ENCODE measurements at places on chromosomes 2 and 18.
A peak's percentile ranks its signal among the peaks of the same experiment; 100 is the strongest.

- no peak for DNase-seq
Measured at GRCh38 chr2:133077269-133077822, 407.3 kb upstream of the LYPD1 start.

GRCh38 chr2:43041173-43041591 is 185.2 kb downstream of the ZFP36L2 start:
- DNase-seq, result no peak

GRCh38 chr18:76725445-76725844 is 96.9 kb upstream of the ZNF236 start:
- DNase-seq, result no peak

- no peak for DNase-seq
Measured at GRCh38 chr18:50847192-50847591, 27.4 kb upstream of the MRO start.

DNA sequence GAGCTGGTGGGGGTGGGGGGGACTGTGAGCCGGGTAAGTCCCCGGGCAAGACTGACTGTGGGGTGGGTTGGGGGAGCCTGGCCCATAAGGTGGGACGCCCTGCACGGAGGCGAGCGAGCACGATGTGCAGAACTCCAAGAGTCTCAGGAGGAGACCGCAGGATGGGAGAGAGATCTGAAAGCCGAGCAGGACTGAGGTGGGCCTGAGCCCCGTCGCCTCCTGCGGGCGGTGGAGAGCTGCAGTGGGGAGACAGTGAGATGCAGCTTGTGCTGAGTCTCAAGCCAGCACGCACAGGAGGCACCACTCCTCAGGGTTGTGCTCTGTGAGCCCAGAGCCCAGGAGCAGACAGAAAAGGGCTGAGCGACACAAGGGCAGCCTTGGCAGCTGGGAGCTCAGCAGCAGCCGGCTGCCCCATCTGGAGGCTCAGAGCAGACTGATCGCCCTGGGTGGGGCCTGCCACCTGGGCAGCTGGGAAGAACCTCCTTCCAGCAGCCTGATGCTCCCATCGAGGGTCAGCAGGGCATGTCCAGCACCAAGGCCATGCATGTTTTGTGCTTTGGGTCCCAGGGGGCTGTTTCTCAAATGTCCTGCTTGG is 15.9 kb downstream of the ARHGEF4 start:
- DNase-seq, result peak; percentile 13

- DNase-seq, result no peak
Measured at GRCh38 chr2:29744976-29745375, 176.4 kb downstream of the ALK start.

DNA sequence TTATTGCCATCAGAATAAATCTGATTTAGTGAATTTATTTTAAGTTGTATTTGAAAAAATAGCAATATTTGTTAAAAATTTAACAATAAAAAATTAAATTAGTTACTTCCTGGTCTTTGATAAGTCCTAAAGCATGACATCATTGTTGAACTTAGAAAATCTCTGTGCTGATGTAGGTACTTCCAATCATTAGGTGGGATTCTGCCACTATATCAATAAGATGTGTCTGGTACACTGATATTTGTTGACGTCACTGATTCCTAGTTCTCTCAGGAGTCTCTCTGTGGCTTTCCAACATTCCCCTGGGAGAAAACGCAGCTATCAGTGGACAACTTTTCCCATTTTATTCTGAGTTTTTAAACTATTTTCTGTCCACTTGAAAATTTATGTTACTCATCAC is 143.5 kb downstream of the GALNT13 start:
- no peak for DNase-seq

DNA sequence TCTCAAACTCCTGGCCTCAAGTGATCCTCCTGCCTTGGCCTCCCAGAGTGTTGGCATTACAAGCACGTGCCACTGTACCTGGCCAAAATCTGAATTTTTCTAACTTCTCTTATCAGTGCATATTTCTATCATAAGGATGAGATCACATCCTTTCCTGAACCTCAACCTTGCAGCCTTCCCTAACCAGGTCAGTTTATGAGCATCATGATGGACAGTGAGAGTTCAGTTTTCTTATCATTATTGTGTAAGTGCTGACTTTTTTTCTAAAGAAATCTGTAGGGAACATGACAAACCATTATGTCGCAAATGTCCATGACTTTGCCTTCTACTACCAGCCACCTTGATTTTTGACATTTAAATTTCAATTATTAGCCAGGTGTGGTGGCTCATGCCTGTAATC is 31.5 kb downstream of the MRPL33 start:
- no peak for DNase-seq

- peak; percentile 7 for DNase-seq
Measured at GRCh38 chr2:17583166-17583565, 42.7 kb downstream of the VSNL1 start.

GRCh38 chr2:11373096-11373495 is 28.7 kb upstream of the ROCK2 start:
- no peak for DNase-seq

DNA sequence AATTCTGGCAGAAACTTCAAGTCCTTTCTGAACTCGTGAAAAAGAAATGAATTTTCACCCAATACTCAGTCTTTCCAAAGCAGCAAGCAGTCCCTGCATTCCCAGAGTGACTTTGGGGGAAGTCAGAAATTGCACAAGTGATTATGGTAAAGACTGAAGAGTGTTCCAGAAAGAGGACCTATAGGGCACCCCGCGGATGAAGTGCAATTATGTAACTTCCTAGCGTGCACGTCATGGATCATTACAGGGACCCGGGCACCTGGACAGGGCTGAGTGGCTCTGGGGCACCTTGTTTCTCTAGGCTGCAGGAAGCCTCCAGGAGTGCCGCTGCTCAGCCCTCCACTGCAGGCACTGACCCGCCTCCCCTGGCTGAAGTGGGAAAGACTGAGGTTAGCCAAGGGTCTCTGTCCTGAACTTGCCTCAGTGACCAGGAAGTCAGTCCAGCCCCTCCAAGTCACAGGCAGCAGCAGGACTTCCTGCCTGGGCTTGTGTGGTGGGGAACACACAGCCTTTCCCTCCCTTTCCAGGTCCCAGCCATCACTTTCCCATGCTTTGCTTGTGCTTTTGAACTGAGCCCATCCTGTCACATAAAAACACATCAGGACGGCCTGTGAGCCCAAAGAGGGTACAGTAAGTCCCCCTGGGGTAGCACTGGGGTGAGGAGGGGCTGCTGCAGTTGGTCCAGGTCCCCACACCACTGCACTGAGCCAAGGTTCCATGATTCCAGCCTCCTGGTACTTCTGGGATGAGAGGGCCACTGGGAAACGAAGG is 19.8 kb downstream of the TMEM185B start:
- no peak for DNase-seq

DNA sequence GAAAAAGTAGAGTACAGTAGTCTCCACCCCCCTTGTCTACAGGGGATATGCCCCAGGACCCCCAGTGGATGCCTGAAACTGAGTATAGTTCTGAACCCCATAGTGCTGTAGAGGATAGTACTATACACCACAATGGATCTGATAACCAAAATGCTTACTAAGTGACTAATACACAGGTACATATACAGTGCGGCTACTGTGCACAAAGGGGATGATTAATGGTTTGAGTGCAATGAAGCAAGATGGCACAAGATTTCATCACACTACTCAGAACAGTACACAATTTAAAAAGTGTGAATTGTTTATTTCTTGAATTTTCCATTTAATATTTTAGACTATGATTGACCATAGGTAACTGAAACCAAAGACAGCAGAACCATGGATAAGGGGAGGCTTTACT is 446.9 kb upstream of the NRP2 start:
- DNase-seq, result no peak

GRCh38 chr2:202060218-202060617 is 12.8 kb upstream of the KIAA2012 start:
- no peak for DNase-seq

- DNase-seq, result no peak
Measured at GRCh38 chr2:149087751-149088150, 49.3 kb downstream of the LYPD6B start.

DNA sequence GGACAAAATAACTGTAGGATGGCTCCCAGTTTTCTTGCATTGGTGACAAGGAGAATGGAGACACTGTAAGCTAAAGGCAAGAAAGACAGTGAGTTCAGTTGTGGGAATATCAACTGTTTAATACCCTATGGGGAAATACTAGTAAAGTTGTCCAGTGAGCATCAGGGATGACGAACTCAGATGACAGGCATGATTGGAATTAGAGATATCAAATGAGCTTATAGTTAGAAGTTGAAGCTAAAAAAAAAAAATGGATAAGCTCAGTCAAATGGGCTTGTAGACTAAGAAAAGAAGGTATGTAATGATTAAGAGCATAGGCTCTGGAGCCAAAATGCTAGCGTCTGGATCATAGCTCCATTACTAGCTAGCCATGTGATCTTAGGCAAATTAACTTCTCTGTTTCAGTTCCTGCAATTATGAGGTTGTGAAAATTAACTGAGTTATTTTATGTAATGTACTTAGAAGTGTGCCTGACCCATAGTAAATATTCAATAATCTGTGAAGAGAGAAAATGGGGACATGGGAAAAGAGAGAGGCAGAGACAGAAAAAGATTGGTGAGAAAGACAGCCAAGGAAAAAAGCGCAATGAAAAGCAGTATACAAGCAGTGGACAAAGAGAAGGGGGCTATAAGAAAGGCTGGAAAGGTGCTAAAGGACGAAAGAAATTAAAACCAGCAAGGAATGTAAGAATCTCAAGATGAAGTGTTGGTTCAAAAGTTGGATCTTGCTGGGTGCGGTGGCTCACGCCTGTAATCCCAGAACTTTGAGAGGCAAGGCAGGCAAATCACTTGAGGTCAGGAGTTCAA is 95.7 kb upstream of the SLC39A10 start:
- DNase-seq, result no peak

DNA sequence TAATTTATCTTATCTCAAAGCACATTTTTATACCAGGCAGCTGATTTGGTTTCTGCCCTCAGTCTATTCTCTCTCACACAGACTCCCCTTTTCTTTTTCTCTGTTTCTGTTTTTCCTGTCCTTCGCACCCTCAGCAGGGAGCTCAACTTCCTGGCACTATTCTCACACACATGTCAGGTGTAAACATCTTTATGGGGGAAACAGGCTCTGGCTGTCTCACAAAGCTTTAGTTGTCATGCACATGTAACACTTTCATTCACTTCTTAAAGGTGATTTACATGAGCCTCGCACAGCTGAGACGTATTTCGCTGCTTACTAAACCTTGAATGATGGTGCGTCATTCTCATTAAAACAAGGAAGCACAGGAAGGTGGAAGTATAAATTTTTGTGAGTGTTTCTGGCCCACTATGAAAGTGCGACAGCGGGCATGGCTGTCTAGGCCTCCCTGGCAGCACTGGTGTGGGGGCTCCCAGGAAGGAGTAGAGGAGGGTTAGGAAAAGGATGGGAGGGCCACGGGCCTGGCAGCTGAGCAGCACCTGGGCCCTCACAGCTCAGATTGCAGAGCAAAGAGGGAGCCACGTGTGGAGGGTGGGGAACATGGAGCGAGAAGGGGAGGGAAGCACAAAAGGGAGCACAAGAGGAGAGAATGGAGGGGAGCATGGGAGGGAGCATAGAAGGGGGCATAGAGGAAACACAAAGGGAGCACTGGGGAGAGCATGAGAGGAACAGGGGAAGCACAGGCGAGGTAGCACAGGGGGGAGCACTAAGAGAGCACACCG is 46.2 kb upstream of the SNTG2 start:
- no peak for DNase-seq

- no peak for DNase-seq
Measured at GRCh38 chr2:68423966-68424650, 43.0 kb downstream of the FBXO48 start.

GRCh38 chr2:204971206-204971907 is 426.1 kb downstream of the PARD3B start:
- DNase-seq, result no peak

DNA sequence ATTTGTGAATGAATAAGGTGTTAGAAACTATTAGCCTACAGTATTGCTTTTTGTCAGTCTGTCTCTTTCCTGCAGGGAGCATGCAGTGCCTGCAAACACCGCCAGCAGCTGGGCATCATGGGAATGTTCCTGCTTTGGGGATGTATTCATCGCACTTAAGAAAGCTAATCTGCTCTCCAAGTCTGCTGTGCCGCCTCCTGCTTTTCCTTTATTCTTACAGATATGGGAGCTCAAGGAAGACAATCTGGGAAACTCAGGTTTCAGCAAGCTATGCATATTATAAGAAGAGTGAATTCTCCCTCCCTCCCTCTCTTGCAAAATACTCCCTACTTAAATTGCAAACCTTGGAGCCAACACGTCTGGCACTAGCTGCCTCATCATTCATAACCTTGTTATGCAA is 479.2 kb upstream of the ACVR2A start:
- no peak for DNase-seq

- no peak for DNase-seq
Measured at GRCh38 chr2:189522435-189523151, 58.0 kb downstream of the SLC40A1 start.

GRCh38 chr2:146939991-146940685 is 904.7 kb upstream of the ACVR2A start:
- DNase-seq, result no peak

DNA sequence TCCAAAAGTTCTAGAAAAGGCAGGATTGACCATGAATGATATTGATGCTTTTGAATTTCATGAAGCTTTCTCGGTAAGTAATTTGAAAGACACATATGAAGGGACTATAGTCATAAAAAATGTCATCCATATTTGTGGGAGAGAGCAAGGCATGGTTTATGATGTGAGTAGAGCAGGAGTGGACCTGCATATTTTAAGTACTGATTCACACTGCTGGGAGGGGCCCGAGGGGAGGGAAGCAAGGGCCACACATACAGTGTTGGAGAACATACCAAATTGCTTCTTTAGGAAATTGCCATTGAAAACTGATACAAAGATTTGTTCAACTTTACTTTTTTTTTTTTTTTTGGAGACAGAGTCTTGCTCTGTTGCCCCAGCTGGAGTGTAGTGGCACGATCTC is 39.4 kb downstream of the HADHB start:
- no peak for DNase-seq

GRCh38 chr2:239157771-239158170 is 243.0 kb downstream of the HDAC4 start:
- no peak for DNase-seq

DNA sequence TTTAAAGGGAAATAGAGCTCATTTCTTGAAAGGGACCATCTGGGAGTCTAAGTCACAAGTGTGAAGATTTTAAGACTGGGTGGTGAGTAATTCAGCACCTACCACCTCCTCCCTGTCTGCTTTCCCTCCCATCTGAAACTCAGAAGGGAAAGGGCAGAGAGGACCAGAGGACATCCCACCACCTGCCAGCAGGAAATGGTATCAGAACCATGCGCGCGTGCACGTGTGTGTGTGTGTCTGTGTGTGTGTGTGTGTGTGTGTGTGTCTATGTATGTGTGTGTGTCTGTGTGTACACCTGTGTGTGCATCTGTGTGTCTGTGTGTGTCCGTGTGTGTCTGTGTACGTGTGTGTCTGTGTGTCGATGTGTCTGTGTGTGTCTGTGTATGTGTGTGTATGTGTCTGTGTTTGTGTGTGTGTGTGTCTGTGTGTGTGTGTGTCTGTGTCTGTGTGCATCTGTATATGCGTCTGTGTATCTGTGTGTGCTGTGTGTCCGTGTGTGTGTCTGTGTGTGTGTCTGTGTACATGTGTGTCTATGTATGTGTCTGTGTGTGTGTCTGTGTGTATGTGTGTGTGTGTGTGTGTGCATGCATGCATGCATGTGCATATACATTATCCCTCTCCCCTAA is 76.8 kb downstream of the ZFP36L2 start:
- DNase-seq, result no peak

GRCh38 chr2:175169191-175169590 is 1.2 kb upstream of the ATF2 start:
- DNase-seq, result no peak

Data from NCI-H446 (cell line).